Activated naive CD8-positive, alpha-beta T cell treated with anti-CD3 and anti-CD28 coated beads for 36 hours (primary cell): ENCODE measurements at places on chromosomes 6 and 20. TPM values are rescaled to one million over a fixed set of nuclear protein-coding genes. Genes with fewer than 3 reads are reported as not detected.

DNA sequence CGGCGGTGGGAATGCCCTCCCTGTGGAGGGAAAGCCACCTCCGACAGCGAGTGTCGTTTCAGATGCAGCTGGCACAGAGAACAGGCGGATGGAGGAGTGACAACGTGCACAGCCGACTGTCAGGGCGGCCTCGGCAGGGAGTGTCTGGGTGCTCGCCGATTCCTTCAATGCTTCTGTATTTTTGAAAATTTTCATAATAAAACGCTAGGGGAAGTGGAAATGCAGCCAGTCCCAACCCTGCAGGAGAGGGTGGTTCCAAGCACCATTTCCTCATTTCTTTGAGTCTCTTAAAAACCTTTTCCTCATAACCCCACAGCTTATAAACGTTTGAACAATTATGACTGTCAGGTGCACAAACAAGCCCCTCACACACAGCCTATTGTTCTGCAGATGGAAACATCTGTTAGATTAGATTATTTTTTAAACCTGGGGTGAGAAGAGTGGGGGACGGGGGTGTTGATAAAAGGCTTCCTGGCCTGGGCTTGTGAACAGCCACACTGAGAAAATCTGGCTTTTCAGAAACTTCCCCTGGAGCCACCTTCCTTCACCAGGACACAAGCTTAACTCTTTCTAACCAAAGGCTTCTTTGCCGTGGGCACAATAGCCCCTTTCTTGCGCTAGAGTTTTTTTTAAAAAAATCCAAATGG lies 228.9 kb downstream of the ANKRD60 start:
- no peak for DNase-seq

The SLC22A16 gene
- not detected for total RNA-seq

The TGM3 gene
- not detected for total RNA-seq

DNA sequence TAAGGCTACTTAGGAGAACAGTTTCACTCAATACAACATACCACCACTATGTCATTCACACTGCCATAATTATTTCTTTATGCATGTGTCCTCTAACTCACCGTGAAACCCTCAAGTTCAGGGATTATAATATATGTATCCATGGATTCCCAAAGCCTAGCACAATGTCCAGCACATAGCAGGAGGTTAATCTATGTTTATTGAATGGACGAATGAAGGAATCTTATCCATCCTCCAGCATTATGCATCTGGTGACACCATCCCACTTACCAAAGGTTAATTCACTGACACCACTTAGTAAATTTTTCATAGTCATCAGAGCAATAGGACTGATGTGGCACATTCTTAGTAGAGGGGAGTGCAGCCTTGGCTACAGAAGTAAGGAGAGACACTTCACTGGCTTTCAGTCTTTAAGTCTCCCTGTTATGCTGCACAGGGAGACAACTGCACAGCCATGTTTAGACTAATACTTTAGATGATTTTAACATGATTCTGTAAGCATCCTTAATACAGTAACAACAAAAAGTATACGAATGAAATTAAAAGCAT lies 49.7 kb downstream of the EPHA7 start:
- no peak for DNase-seq

DNA sequence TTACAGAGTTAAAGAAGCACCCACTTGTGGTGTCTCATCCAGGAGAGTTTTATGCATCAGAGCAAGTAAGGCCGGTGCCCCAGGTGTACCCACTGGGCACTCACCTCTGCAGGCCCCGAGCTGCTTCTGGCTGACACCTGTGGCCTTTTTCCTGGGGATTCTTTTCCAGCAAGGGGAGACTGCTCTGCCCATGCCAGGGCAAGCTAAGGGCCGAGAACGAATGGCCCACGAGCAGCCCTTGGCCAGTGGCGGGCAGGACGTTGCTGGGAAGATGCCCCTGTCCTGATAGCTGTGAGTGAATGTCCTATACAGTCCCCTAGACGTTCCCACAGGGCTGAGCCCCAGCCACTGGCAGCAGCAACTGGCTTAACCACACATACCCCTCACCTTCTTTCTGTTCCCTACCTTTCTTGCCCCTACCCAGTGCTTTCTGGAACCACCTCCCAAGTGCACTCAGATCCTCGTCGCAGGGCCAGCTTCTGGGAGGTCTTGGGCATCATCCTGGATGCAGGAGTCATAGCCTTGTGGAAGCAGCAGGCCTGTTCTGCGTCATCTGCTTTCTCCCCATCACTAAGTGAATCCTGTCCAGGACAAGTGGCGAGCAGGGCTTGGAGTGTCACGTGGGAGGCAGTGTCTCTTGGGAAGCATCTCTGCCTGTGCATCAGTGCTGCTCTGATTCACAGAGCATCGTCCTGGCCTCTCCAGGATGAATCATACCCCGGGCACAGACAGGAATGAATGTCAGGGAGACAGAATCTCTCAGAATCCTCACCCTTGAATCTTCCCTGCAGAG lies 32.5 kb downstream of the SYNDIG1 start:
- no peak for DNase-seq

- no peak for DNase-seq
These were observed 6.7 kb downstream of the BACH2 start for GRCh38 chr6:90289902-90290301.

The RAB44 gene
- not detected for total RNA-seq

The NKX2-4 gene
- not detected for total RNA-seq

The TFAP2D gene
- total RNA-seq: not detected

- no peak for DNase-seq
These were observed 34.8 kb upstream of the SIRT5 start for GRCh38 chr6:13539572-13539971.

DNA sequence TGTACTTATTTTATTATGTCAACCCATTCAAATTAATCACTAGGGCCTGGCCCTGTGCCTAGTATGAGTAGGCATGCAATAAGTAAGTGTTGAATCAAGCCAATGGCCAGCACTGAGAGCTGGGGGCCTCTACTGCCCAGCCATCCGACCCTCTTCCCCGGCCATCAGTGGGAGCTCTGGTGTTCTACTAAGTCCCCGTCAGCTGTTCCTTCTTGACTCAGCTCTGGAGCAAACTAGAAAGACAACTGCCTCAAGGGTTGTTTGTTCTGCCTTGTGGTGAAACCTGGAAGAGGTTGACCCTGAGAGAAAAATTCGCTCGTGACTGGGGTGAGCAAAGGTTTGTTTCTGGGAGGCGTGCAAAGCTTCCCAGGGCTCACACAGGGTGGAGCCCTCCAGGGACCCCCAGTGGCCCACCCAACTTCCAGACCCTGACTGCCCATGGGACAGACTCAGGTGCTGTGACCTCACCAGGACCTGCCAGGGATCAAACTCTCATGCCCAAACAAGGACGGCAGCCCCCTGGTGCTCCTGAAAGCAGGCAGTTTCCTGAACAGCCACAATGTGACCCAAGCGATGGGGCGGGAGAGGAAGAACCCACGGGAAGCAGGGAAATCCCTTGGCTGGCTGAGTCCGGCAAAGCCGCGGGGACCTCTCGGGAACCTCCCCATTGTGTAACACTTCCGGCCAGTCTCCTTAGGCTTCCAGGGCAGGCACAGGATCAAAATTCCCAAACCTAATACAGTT lies 50.4 kb downstream of the BANF2 start:
- no peak for DNase-seq

GRCh38 chr6:90835596-90836212 lies 248.8 kb upstream of the MAP3K7 start:
- no peak for DNase-seq

DNA sequence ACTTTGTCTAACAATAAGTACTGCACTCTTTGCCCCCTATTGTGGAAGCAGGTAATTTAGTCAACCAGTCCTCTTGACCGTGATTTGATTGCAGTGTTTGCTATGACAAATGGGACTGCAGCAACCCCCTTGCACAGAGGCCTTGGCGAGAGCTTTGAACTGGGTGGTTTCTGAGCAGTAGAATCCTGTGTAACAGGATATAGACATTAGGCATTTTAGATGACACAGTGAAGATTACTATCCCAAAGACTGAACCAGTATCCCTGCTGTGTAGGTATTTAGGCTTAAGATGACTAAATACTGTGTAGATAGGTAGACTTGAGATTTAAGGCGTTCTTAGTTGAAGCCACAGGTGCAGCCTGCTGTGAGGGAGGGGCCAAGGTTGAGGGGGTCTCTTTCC lies 9.9 kb downstream of the DNMT3B start:
- no peak for DNase-seq

- DNase-seq: no peak
These were observed 67.2 kb downstream of the GJA10 start for GRCh38 chr6:89961481-89961880.

GRCh38 chr6:158771399-158772152 lies 47.6 kb downstream of the EZR start:
- DNase-seq: no peak

The MAS1 gene
- total RNA-seq: not detected

GRCh38 chr6:125041740-125042459 lies 79.7 kb downstream of the RNF217 start:
- no peak for DNase-seq

DNA sequence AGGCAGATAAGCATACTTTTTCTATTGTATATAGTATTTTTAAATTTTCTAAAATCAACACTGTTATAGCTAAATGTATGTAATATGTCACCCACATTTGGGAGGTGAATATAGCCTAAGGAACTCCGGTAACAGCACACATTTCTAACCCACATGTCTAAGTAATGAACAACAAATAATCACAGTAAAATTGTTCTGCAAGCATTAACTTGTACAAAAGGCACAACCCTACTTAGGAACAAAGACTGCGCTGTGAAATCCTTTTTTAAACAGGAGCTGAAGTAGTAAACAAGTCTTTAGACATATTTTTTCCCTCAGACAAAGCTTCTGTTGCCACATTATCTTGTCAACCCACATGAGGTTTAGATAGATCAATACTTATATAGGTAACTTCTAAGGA lies 872.4 kb upstream of the SLC35B3 start:
- no peak for DNase-seq

The RFX6 gene
- total RNA-seq: not detected

- no peak for DNase-seq
These were observed 133.7 kb upstream of the GMDS start for GRCh38 chr6:2378891-2379652.

DNA sequence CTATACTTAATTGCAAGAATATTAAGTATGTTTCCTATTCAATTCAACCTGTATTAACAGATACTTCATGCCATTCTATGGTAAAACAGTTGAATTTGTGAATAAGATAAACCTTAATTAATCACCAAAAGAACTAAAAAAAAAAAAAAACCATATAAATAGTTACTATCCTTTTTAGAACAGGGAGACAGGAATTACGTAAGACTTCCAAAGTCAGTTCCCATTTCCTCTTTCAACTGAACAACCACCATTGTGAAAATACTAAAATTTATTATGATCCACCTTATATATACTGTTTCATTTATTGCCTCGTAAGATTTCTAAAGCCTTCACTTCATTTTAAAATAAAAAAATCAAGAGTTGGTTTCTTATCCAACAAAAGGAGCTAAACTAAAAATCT lies 9.4 kb downstream of the CCNC start:
- no peak for DNase-seq

The MAK gene
- total RNA-seq: 0.68 TPM

GRCh38 chr20:237929-238328 lies 10.9 kb downstream of the DEFB129 start:
- DNase-seq: no peak

The RCAN2 gene
- not detected for total RNA-seq

DNA sequence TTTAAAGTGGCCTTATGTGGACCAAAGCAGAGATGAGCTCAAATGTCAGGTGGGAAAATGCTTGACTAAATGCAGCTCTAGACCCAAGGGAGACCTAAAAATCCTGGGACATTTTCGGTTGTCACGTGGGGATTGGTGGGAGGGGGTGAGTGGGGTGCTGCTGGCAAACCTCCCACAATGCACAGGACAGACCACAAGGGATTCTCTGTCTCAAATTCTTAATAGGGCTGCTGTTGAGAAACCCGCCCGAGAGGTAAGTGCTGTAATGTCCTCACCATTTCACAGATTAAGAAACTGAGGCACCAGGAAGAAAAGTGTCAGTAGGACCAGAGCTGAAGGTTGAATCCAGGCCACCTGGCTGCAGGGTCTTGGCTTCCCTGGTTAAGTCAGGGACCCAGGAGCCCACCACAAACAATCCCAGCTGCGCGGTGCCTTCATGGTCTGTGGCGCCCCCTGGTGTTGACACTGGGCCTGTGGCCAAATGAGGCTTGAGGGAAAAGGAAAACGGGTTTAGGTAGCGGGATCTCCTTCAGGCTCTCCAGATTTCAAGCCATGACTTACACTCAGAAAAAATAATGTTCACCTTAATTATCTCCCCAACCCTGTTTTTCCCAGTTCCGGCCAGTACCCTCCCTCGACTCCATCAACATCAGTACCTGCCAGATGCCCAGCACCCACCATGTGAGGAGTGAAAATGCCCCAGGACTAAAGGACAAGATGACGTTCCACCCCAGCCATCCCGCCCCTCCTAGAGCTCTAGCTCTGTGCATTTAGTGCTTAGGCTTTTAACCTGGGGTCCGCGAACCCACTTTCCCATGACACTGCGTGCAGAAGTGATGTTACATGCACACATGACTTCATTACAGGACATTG lies 7.2 kb downstream of the HLA-G start:
- peak; percentile 42 for DNase-seq

The VARS1 gene
- 181 TPM for total RNA-seq

DNA sequence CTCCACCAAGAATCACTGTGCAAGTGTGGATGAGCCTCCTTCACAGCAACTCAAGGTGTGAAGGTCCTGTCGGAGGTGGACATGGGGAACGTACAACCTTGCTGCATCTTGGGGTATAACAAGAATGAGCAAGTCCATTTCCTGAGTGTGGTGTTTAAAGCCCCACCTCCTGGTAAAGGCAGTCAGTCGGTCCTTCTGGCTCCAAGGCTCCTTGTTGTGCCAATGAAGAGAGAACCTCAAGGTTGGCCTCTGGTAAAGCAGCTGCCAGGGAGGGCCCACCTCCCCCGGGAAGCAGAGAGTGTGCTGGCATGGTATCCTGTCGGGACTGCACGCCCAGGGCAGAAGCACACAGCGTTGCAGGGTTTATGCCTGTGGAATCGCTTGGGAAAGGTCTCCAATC lies 12.4 kb upstream of the MAS1 start:
- DNase-seq: no peak

DNA sequence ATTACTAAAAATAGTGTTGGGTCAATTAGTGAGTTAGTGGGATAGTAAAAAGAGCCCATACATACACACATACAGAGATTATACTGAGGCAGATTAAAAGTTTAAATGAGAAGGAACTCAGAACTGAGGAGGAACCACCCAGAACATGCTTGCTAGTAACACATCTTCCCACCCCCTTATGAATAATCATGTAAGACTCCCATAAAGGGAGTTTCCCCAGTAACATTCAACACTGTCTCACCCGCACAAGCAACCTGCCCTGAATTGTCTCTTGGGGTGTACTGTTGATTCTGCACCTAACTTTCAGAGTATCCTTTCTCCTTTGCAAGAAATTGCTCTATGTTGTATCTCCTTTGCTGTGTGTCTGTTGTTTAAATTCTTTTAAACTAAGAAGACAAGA lies 11.1 kb upstream of the HLA-DQB2 start:
- DNase-seq: no peak
